ENCODE measurements at places on chromosomes 16 and 17.
A peak's percentile ranks its signal among the peaks of the same experiment; 100 is the strongest.

GRCh38 chr16:85959686-85960085 is 60.7 kb downstream of the IRF8 start:
- no peak for DNase-seq

DNA sequence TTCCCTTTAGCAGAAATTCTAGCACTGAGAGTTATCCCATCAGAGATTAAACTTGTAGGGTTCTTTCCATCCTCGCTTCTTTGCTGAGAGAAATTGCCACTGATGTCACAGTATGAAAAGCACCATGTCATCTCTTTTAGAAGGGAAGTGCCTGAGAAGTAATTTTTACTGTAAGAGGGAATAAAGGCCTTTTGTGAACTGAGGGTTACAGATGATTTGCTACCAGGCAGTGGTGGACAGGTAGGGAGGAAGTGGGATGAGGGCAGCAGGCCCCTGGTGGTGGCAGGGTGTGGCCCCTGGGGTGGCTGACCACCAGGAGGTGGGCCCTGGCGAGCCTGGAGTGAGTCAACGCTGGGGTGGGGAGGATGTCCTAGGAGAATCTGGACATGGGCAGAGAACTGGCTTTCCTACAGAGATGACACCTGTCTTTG is 6.4 kb upstream of the MILR1 start:
- DNase-seq, result no peak

DNA sequence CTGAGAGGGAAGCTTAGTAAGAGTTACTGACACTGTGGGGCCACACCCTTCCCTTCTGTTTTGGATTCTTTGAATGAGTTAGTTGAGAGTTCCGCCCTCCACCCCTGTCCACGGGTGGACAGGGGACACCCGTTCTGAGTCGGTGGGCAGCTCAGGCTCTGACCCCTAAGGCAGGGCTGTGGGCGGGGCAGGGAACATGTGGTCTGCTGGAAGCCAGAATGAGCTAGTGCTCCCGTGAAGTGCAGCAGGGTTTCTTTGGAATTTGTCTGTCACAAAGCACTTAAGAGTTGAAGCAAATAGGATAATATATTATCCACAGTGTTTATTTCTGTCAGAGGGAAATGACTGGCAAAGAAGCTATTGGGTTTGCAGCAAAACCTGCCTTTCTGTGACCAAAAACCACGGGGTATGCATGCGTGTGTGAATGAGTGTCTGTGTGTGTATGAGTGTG is 90.1 kb downstream of the CLEC16A start:
- no peak for DNase-seq

- no peak for DNase-seq
Observed at GRCh38 chr16:1965396-1966001, 873 bp upstream of the RPS2 start.

DNA sequence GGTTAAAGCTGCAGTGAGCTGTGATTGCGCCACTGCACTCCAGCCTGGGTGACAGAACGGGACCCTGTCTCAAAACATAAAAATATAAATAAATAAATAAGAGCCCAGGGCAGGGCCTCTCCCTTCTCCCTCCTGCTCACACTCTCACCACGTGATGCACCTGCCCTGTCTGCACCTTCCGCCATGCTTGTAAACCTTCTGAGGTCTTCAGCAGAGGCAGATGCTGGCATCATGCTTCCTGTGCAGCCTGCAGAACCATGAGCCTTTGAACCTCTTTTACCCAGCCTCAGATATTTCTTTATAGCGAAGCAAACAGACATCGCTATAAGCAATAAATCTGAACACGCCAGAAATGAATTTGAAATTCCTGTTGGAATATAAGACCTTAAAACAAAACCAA is 48.5 kb downstream of the HNF1B start:
- DNase-seq, result no peak

- no peak for DNase-seq
Observed at GRCh38 chr16:24609417-24609739, 70.0 kb downstream of the RBBP6 start.

DNA sequence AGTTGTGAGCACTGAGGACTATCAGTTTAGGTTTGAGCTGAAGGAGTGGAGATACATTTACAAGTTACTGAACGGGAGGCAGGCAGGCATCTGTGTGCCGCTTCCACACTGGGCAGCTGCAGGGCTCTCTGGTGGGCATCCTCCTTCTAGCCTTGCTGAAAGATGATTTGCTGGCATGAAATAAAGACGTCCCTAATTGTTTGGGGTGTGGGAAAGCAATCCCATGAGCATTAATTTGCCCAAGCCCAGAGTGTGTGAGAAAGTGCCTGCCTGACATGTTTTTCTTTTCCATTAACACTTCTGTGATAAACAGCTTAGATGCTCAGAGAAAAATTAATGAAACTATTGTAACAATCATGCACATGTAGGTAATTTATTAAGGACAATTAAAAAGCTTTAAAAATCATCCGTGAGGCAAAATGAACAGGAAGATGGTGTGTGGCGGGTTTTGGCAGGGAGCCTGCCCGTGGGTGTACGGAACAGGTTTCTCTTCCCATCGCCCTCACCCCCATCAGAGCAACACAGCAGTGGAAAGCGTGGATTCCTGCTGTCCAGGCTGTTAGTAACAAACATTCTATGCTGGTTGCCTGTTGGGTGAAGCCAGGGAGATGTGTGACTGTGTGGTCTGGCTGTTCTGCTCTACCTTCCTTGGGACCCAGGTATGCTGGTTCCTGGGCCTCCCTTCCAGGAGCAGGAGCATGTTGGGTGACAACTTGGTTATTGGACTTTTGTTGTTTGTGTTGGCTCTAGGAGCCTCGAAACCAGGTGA is 191.9 kb downstream of the MSI2 start:
- DNase-seq, result no peak

- peak; percentile 75 for DNase-seq
Observed at GRCh38 chr17:50267074-50267841, 7.0 kb upstream of the TMEM92 start.

- DNase-seq, result no peak
Observed at GRCh38 chr17:81824595-81824994, 8.5 kb downstream of the MCRIP1 start.

- no peak for DNase-seq
Observed at GRCh38 chr17:75518201-75518600, 1.9 kb downstream of the TSEN54 start.

- DNase-seq, result peak; percentile 53
Observed at GRCh38 chr16:69940676-69941075, 10.5 kb upstream of the CLEC18A start.

GRCh38 chr17:75087558-75088453 is at the start of gene SLC16A5:
SLC16A5 (plus strand) TSS chr17:75087954; CDS start chr17:75093637, 5,683 bp downstream.
- peak; percentile 87 for DNase-seq

DNA sequence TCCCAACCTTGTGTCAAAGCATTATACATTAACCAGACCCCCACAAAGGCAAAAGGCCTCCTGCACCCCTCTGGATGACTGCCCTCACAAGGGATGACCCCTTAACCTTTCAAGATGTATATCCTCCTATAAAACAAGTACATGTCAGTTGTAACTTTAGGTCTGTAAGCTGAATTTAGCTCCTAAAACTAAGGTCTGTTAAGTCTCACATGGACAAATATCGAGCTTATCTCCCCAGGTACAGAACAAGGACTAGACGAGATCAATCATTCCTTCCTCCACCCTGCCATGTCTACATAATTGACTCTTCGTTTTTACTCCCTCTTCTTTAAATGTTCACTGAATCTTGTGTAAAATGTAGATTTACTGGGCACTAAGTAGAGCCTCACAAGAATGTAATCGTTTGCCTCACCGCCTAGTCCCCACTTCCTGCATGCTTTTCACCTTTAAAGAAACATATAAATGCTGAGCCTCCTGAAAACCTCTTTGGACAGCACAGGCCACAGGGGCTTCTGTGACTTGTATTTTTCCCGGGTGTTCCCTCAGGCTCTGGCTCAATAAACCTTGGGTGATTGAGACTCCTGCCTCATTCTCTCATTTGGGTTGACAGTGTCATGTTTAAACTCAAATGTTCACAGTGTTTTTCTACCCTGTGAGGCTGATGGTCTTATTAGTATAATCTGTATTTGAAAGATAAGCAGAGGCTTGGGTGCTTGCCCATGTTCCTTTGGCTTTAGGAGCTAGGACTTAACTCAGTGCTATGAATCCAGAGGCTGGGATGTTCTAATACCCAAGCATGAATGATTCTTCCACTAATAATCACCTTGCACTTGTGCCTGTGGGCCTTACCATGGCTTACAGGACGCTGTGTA is 37.6 kb downstream of the MMD start:
- DNase-seq, result no peak

DNA sequence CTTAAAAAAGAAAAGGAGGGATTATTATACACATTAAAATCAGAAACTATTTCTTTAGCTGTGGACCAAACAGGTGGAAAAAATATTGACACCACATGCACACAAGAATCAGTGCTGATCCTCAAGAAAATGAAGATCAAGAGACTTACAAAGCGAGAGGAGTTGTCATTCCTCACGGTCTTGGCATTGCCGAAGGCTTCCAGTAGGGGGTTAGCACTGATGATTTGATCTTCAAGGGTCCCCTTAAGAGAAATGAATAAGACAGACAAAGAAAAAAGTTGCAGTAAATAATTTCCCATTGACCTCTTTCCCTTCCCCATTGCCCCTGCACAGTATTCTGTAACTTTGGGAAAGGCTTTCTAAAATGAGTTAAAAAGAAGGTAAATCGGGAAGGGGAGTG is 6.0 kb downstream of the MYH4 start:
- no peak for DNase-seq

DNA sequence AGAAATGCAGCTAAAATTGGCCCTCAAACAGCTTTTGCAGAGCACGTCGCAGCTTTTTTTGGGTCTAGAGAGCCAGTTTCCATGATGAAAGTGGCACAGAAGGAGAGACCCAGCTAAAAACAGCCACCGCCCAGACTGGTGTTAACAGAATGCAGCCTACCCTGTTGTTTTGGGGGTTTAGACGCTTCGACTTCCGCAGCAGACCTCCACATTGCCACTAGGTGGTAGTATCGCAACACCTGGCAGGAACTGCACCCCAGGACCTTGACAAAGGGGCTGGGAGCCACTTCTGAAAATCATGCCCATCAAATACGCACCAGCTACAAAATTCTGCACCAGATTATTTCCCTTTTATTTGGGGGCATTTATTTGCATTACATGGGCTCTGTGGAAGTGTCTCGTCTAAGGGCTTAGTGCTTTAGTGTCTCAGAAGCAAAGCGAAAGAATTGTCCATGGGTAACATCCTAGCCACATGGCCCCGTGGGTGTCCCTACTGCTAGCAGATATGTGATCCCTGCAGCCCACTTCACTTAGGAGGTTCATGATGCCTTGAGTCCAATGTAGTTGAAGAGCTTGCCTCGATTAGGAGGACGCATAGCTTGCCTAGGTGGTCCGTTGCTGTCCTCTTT is 167.1 kb downstream of the HAPSTR1 start:
- no peak for DNase-seq

DNA sequence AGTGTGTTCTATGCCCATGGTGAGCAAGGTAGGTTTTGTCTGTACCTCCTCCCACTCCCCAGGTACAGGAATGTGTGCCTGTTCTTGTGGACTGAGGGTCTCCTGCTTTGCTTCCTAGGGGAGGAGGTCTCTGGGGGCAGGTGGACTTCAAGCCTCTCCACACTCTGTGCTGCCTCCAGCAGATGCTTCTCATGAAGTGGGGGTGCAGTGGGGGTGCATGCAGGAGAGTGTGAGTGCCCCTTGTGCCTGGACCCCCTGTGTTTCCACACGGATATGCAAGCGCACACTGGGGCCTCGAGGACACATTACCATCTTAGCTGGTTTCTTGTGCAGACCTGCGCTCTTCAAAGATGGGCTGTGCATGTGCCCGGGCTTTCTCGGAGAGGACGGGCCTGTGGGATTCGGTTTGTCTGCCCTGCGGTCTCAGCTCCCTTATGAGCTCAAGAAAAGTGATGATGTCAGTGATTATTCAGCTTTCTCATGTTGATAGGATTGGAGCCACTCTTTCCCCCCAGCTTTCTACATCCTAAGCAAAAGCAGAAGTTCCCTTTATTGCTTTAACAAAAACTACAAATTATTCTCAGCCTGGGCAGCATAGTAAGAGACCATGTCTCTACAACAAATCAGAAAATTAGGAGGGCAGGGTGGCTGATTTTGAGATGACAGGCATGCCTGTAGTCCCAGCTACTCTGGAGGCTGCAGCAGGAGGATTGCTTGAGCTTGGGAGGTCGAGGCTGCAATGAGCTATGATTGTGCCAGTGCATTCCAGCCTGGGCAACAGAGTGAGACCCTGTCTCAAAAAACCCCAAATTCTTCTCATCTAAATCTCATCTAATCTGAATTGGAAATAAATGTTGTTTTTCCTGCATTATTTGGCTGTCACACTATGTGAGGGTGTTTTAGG is 86.8 kb downstream of the RPTOR start:
- DNase-seq, result no peak

GRCh38 chr17:73647301-73647695 is 3.1 kb upstream of the SDK2 start:
- no peak for DNase-seq

- no peak for DNase-seq
Observed at GRCh38 chr17:55605705-55606487, 94.6 kb upstream of the SMIM36 start.

DNA sequence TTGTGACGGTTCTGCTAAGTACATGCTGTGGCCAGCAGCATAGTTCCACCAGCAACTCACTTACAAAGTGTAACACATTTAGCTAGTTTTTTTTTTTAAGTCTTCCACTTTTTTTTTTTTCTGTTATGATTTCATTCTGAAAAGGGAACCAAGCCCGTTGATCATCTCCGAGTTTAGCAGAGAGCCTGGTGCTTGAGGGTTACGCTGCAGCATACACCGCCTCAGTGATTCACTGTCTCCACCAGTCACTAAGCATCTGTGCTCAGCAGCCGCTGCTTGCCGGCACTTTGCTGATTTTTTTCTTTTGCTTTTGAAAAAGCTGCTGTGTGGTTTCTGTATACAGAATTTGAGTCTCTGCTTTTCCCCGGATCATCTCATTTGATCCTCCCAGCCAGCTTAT is 194.5 kb upstream of the CDH13 start:
- no peak for DNase-seq

- DNase-seq, result no peak
Observed at GRCh38 chr17:18190628-18191235, 7.1 kb downstream of the ALKBH5 start.

GRCh38 chr17:47776330-47777197 is 43.5 kb downstream of the TBX21 start:
- no peak for DNase-seq

DNA sequence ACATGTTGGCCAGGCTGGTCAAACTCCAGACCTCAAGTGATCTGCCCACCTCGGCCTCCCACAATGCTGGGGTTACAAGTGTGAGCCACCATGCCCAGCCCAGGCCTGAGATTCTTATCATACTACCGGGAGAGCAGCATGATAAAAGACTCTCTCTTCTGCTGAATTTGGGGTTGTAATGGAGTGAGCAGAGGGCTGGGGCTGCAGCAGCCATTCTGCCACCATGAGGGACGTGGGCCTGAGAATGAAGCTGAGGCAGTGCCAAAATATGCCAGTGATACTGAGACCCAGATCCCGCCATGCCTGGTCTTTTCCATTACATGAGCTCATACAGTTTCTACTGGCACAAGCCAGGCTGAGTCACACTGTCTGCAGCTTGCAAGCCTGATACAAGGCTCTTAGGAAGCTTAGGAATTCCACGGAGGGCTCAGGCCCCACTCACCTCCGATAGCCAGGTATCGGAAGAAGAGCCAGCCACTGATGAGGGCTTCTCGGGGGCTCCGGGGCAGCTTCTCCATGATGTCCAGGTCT is 19.6 kb upstream of the P2RX1 start:
- no peak for DNase-seq

- no peak for DNase-seq
Observed at GRCh38 chr17:44541884-44542581, 15.3 kb upstream of the FZD2 start.

- DNase-seq, result no peak
Observed at GRCh38 chr16:81843683-81844082, 64.6 kb downstream of the PLCG2 start.

GRCh38 chr16:86768999-86769398 is 190.7 kb downstream of the FOXL1 start:
- no peak for DNase-seq
